ENCODE measurements at places on chromosomes 2 and 18.

GRCh38 chr18:22432657-22433137 lies 15.0 kb upstream of the CTAGE1 start:
- peak; percentile 92 for DNase-seq

DNA sequence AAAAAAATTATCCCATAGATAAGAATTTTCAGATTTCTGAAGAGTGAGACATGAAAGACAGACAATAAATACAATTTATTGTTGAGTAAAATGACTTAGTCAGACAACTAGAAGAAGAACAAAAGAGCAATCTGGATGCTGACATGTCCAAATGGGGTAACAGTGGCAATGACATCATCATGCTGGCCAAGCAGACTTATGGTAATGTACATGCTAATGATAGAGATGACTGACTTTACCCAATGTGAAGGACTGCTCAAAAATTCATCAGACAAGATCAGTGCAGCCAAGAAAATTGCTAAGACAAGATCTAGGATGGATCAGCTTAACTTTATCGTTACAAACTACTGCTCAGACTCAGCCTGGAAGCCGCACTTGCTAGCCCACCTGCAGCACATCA lies 70.5 kb upstream of the SRD5A2 start:
- DNase-seq, result no peak

DNA sequence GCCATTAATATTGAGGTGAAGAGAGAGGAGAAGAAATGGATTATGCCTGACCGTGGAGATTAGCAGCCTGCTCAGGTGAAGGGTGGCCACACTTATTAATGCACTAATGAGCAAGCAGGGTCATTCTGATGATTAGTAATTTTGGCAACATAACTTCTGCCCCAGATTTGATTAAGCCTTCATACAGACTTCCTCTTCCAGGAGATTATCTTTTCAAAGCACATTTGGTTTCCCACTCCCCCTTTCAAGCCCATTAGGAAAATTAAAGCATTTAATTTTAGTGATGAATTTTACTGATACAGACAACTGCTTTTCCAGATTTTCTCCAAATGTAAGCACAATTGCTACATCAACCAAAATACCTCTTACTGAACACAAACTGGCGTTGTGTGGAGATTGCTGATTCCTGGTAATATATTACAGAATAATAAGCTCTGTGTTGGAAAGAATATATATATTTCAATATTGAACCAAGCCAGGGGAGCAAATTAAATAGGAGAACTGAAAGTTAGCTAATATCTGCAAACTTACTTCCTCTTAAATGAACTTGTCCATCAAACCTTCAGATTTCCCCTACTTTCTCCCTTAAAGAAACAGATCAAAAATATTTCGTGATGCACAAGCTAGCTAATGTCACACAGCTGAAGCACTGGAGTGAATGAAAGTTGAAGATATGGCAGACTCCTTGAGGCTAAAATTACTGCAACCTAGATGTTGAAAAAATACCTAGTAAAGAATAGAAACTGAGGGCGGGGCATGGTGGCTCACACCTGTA lies 140.8 kb downstream of the FAM210A start:
- no peak for DNase-seq

DNA sequence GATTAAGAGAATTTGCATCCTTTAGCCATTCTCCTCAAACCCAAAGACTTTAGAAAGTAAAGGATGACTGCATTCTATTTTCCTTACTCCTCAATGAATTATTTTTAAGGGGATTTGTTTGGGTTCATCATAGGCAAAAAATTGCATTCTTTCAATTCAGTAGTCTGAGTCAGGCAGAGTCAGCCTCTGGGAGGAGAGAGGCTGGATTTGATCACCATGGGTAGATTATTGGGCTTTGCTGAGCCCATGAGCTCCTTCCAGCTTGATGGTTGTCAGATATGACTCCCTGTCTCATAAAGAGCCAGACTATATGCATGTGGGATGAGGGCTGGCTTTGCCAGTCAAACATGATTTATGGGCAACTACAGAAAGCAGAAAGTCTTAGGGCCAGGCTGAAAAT lies 101.2 kb downstream of the KCNS3 start:
- peak; percentile 73 for DNase-seq

- no peak for DNase-seq
Observed at GRCh38 chr2:96878796-96879544, 9.1 kb upstream of the SEMA4C start.

DNA sequence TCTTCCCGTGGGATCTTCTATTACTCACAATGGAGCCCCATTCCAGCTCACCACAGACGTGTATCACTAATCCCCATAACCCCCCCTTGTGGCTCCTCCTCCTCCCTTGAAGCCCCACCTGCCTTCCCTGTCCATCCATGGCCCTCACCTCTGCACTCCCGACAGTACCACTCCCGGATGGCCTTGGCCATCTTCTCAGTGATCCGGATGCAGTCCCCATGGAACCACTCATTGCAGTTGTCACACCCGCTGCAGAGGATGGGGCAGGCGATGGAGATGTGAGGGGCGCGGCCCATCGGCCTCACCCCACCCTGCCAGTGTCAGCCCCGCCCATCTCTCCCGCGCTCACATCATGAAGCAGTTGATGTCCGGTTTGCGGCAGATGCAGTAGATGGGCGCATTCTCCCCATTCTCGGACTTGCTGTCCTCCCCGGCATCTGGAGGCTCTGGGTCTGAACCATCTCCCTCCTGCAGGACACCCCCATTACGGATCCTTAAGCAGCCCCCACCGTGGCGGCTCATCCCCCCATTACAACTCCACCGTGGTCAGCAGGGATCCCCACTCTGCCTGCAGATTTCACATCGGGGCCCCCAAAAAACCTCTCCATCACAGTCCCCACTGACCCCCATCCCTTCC lies 983 bp downstream of the CXXC1 start:
- peak; percentile 58 for DNase-seq

- DNase-seq, result no peak
Observed at GRCh38 chr2:88856409-88857135, 165.1 kb downstream of the RPIA start.

DNA sequence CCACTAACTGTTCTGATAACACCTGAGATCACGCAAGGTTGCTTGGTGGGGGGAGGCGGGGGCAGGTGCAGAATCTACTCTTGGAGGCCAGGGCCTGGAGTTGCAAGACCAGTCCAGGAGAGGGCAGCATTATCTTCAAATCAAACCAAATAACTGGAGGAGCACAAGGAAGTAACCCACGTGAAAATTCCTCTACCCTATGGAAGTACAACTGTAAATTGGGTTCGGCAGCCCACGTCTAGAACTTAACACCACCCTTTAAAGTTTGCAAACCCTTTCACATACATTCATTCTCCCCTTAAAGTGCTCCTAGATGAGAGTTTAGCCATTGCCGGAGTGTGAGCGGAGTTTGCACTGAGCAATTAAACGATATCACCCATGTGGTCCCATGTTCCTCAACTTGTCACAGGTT lies 19.6 kb upstream of the CXCR1 start:
- DNase-seq, result peak; percentile 84

GRCh38 chr2:199458009-199458805 lies 468 bp upstream of the SATB2 start:
- peak; percentile 57 for DNase-seq

- DNase-seq, result no peak
Observed at GRCh38 chr18:54848121-54848520, 19.8 kb downstream of the RAB27B start.

- DNase-seq, result no peak
Observed at GRCh38 chr2:39546937-39547336, 109.9 kb upstream of the MAP4K3 start.

DNA sequence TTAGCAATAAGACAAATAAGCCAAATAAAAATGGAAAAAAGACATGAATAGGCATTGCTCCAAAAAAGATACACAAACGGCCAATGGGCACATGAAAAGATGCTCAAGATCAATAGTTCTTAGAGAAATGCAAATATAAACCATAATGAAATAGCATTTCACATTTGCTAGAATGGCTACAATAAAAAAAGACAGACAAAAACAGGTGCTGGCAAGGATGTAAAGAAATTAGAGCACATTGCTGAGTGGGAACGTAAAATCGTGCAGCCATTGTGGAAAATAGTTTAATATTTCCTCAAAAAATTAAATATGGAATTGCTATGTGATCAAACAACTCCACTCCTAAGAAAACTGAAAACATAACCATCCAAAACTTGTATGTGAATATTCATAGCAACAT lies 160.0 kb upstream of the SPATS2L start:
- DNase-seq, result no peak

GRCh38 chr2:148640767-148641166 lies 3.8 kb upstream of the EPC2 start:
- DNase-seq, result peak; percentile 20
